ENCODE measurements at places on chromosomes 13 and 19.

GRCh38 chr19:11261971-11262839 lies at the start of gene DOCK6:
TSS of gene DOCK6 (minus strand) at chr19:11262524. CDS start at chr19:11262440, 84 bp downstream.
- DNase-seq = no peak

- no peak for DNase-seq
These were observed 2.4 kb downstream of the ZMYM5 start for GRCh38 chr13:19860884-19861655.

DNA sequence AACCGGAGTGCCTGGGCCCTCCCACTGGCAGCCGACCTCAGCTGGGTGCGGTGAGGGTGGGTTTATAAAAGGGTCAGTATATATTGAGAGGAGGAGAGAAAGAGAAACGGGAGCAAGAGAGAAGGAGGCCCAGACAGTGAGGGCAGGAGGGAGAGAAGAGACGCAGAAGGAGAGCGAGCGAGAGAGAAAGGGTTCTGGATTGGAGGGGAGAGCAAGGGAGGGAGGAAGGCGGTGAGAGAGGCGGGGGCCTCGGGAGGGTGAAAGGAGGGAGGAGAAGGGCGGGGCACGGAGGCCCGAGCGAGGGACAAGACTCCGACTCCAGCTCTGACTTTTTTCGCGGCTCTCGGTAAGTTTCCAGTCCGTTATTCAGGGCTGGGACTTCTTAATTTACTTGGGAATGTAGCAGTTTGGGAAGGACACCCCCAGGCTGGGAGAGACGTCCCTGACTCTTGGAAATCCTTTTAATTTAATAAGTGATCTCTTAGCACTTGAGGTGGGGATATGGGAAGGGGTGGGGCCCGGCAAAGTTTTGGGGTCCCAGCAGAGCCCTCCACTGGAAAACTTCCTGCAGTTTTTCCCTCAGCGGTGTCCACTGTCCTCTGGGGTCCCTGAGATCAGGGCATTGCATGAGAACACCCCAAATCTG lies at the start of gene EMP3:
EMP3 (plus strand) TSS at position 288 of the 646 bp plus-strand sequence. CDS start 1,293 bp downstream, outside the sequence.
- no peak for DNase-seq

GRCh38 chr13:73981595-73981994 lies 152.6 kb downstream of the KLF12 start:
- no peak for DNase-seq

GRCh38 chr19:34319230-34319585 lies 45.8 kb upstream of the GPI start:
- no peak for DNase-seq

GRCh38 chr19:12692960-12693359 lies 3.5 kb downstream of the FBXW9 start:
- DNase-seq = no peak

DNA sequence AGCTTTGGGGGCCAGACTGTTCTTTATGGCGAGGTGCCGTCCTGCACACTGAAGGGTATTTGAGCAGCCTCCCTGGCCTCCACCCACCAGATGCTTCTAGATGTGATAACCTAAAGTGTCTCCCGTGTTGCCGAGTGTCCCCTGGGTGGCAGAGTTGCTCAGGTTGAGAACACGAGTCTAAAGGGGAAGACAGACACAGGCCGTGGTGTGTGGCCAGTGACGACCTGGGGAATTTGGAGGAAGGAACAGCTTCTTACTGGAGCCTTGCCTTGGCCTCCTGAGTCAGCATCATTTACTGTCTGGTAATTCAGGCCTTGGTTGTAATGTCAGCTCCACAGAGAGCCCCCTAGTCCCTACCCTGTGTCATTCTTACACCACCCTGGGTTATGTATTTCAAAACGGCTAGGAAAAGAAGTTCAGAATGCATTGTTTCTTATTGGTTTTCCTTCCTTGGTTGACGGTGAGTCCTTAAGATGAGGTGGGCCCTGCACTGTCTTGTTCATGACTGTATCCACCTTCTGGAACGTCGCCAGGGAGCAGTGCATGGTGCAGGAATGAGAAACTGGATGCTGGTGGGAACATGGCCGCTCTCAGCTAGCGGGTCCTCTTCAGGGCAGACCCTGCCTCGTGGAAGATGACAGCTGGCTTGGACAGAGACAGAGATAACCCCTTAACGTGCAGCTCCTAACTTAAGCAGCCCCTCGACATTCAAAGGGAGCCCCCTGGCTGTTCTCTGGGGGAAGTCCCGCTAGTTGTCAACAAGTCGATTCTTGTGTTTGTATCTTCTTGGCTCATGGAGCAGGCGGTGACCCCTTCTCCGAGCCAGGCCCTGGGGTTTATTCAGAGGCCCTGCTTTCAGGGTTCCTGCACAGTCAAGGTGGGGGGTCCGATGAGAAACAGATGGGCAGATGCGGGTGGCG lies 7.2 kb downstream of the SIN3B start:
- DNase-seq = no peak

DNA sequence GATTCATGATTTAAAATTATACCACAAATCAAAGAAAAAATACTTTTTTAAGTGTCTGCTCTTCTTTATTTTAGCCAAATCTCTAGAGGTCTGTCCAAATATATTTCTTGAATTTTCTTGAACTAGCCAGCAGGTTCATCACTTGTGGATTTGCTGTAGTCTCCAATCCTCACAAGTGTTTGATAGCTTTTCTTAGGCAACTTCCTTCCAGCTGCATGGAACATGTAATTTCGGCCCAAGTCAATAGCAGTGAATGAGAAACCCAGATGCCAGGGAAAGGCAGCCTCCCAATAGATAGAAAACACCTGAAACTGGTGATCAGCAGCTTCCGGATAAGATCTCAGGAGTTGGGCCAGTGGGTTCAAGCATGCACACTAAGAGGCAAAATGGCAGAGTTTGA lies 15.6 kb upstream of the RNASEH2B start:
- DNase-seq = no peak

DNA sequence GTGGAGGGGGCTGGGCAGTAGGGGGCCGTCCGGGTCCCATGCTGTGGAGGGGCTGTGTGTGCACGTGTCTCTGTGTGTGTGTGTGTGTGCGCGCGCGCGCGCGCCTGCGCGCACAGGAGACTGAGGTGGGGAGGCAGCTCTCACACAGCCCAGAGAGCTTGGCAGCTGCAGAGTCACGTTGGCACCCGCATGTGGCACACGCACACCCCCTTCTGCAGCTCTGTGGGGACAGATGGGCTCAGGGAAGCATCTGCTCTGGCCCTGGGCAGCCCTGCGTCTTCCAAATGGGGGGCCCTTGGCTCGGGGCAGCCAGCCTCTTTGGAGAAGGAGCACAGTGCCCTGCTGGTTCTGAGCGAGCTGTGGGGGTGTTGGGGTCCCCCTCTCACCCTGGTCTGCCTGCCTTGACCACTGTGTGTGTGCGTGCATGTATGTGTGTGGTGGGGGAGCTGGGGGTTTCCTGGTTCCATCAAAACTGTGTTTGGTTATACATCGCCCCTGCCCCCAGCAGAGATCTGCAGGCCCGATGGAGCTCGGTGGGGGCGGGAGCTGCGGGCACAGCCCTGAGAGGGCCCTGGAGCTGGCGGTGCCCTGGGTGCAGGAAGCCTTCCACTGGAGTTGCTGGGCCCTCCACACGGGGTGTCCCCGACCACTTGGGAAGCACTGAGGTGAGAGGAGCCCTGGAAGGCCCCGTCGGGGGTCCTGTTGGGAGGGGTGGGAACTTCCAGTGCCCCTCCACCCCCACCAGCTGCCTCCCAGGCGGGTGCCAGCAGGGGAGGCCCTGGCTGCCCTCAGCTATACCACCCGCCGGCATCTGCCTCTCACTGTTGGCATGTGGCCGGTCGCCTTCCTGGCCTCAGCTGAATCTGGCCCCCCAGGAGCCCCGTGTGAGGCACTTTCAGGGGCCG lies 67.1 kb downstream of the KDM4B start:
- DNase-seq = no peak
